Glutamatergic neuron (in vitro differentiated cells): ENCODE measurements at places on chromosomes 2 and 18.

DNA sequence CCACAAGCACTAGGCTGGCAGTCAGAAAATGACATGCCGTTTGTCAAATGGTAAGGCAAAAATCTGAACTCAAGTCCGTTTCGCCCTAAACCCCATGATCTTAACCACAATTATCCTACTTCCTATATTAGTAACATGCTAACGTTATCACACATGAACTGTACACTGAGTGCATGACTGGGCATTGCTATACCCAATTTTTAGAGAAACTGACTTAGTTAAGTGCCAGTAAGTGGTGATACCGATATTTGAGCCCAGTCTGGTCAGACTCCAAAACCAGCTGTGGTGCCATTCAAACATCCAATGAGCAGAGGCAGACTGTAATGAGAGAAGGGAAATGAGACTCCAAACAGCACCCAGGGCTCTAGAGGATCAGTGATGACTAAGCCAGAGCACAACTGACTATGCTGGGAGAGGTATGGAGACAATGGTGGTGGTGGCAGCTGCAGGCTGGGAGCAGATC lies 311.7 kb upstream of the PKDCC start:
- no peak for DNase-seq

GRCh38 chr2:105327690-105328089 lies 1.8 kb downstream of the TGFBRAP1 start:
- DNase-seq = no peak

DNA sequence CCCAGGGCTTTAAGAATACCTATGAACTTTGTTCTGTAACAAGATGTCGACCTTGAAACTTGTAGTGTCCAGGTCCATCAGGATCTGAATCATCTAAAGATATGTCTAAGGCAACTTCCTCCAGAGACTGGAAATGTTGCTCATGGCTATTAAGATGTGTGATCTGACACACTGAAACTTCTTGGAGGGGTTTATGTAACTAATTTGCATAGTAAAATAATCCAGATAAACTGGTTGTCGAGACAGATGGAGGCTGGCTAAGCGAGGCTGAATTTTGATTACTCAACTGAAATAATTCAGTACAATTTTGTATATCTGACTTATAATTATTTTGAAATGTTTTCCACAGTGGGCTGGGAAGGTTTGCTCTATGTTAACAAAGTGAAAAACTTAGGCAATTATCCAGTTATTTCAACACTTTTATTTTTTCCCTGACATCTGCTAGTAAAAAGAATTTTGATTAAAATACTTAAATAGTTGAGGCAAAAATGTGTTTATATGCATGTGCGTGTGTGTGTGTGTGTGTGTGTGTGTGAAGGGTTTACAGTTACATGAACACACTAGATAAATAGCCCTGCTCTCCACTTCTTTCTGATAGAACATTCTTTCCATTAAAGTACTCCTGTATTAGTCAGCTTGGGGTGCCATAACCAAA lies 11.4 kb upstream of the MAP3K20 start:
- no peak for DNase-seq

DNA sequence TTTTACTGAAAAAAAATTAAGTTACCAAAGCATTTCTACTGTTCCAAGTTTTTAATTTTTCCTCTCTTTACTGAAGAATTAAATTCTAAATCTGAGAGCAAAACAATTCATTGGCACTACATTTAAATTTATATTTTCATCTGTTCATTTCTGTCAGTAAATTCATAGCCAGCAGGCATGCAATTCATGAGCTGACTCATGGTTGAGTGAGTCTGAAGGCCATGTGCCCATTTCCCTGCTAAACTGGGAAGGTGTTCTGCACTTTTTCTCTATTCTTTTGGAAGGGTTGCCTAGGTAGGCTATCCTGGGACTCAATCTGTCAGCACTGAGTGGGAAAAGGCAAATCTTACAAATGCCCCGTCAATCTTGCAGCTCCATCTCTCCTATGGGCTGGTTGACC lies 88.7 kb downstream of the KLHL14 start:
- DNase-seq = no peak

DNA sequence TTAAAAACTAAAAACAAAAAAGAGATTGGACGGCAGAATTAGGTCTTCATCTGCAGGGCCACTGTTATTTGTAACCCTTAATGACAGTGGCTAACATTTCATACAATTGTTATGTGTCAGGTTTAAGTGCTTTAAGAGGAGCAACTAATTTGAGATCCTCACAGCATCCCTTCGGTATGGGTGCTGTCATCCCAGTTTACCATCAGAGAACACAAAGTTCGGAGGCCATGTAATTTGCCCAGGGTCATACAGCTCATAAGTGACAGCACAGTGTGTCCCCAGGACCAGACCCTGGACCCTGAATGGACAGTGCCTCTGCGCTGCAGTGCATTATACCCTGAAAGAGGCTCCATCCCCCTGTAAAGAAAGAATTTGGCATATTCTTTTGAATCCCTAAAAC lies 114.7 kb downstream of the FEZ2 start:
- no peak for DNase-seq

DNA sequence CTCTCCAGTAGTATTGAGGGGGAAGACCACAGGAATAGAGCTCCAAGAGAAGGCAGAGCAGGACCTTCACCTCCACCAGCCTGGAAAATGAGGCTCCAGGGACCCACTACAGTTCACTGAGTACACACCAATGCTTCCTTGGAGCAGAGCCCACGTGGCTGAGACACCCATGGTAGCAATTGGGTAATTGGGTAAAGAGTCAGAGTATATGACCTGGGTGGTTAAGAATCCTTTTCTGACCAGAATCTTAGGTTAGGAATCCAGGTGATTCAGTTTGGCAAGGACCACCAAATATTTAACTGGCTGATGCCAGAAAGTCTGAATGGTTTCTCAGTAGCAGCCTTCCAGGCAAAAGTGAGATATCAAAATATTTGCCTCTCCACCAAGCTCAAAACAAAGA lies 107.7 kb downstream of the MDH1 start:
- DNase-seq = no peak
